ENCODE measurements at places on chromosomes 1 and 21.

DNA sequence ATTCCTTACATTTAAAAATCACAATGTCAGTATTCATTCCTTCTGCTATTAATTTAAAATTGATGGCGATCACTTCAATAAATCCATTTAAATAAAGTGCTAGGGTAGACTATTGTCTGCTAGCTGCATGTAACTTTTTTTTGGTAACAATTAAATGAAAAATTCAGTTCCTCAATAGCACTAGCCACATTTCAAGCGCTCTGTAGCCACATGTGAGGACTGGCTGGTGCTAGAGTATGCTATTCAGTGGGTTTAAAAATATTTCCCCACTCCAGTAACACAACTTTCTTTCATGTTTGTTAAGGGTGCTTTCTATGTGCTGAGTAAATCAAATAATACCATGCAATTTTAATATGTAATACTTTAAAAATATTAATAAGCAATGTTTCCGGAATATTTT, 108.2 kb downstream of the LTN1 start:
- DNase-seq, result no peak

- no peak for DNase-seq
These were observed 9.7 kb upstream of the GBP6 start for GRCh38 chr1:89354205-89354604.

DNA sequence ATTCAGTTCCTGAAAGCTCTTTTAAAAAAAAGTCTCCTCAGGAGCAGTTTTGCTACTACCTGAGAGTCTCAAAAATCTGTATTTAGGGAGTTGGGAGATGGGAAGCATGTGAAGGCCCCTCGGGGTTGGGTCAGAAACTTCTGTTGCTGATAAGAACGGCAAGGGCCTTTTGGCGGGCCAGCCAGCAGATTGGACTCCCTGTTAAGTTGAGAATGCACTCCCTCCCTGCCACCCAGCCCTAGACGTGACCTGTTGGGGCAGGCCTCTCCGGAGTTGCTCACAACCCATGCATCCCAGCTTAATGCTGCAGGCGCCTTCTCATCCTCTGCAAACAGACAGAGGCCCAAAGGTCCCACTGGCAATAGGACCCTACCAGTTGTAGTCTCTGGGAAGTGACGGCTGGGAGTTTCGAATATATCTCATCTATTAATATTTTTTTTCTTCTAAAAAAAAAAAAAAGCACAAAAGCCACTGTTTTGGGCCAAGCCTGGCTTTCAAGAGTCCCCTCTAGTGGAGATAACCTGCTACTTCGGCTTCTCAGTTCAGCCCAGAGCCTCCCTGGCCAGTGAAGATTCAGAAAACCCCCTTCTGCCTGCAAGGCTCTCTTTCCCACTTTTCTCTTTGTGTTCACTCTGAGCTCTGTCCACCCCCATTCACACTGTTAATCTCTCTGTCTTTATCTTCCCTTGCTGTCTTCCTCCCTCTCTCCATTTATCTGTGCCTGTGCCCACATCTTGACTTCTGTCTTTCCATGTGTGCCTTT, 5.3 kb downstream of the PLXNA2 start:
- no peak for DNase-seq

DNA sequence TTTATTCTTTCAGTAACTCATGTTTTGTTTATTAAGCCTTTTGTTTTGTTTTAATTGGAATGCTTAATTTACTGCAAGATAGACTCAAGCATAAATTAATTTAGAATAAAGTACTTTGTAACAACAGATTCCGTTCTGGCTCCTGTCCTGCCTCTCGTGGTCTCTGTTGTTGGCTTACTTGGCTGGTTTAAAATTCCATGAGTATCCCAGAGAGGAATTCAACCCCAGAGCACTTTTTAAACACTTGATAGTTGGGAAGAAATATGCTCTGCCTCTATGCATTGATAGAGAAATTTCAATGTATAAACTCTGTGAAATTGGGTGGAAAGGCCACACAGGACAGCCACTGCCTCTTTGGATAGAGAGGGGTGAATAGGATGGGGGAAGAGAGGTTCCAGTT, 89.7 kb downstream of the ATP5PO start:
- DNase-seq, result no peak

- DNase-seq, result no peak
These were observed 53.1 kb downstream of the MEGF6 start for GRCh38 chr1:3558036-3558726.

DNA sequence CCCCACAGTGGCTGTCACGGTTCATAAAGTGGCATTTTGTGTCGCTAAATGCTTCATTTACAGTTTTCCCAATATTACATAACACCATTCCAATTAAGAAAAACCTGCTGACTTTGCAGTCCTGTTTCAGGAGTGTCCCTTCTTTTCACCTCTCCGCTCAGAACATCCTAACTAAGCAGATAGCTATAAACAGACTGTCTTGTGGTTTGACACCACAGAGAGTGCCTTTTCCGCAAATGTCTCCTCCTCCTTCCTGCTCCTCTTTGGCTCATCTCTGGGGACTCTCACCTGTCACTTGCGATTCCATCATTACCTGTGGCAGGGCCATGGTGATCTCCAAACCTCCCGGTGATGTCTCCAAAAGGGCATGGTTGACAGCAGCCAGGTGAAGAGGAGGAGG, 119.0 kb downstream of the CNIH3 start:
- no peak for DNase-seq

DNA sequence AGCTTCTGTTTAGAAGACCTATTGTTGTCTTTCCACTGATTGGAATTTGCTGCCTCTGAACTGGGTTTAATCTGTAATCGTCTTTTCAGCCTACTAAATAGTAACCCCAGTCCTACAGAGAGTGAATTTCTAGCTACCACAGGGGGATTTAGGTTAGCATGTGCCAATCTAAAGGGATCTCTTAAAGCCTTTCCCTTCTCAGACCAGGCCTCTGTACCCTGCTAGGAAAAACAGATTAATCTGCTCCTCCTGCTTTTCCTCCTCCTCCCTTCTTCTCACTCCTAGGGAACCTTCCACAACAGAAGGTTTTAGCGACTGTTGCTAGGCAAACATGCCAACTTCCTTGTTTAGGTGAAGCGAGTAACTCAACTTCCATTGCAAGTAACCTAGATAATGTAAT, 1.3 kb upstream of the RC3H1 start:
- DNase-seq, result no peak

GRCh38 chr1:50295566-50295965, 127.7 kb downstream of the DMRTA2 start:
- DNase-seq, result no peak

- no peak for DNase-seq
These were observed 155.5 kb upstream of the FGGY start for GRCh38 chr1:59141267-59141863.

- DNase-seq, result peak; percentile 29
These were observed 663 bp downstream of the CAMTA1 start for GRCh38 chr1:6785728-6786505.

DNA sequence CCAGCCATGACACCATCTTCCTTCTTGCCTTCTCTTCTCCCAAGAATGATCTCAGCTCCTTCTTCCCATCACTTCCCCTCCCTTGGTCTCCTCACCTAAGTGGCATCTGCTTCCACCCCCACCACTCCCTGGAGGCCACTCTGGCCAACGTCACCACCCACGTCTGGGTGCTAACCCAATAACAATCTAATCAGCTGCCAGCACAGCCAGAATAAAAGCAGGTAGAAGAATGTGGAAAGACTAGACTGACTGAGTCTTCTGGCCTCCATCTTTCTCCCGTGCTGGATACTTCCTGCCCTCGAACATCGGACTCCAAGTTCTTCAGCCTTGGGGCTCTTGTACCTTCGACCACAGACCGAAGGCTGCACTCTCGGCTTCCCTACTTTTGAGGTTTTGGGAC, 245.3 kb upstream of the CSF3R start:
- no peak for DNase-seq

DNA sequence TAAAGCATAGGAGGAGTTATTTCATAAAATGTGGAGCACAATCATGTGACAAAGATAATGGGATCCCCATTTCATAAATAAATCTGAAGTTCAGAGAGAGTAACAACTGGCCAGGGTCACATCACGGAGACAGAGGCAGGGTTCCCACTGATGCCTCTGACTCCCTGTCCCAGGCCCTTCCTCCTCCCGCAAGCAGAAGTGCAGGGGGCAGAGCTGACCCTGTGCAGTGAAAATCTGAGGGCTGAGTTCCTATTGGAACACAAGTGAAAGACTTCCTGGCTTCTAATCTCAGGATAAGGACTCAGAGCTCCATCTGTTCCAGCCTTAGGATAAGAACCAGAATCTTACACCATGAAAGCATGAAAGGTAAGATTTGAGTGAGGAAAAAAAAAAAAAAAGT, 22.0 kb downstream of the SELL start:
- DNase-seq, result no peak

GRCh38 chr1:175920381-175920780, 177.0 kb upstream of the TNR start:
- no peak for DNase-seq

DNA sequence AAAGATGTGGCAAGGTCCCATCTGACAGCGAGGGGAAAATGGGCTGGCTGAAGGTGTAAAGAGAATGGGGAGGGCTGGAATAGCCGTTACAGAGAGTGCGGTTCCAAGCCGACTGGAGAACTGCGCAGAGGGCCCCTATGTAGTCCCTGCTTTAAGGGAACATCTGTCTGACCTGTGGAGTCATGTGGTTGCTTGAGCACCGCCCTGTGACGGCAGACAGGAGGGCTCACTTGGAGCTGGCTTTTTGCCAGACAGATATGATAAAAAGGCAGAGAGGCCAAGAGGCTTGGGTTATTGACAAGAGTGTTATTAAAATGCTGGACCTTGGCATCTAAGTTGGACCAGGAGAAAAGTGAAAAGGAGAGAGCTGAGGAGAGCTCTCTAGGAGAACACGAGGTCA, 5.9 kb upstream of the PTPRF start:
- no peak for DNase-seq

DNA sequence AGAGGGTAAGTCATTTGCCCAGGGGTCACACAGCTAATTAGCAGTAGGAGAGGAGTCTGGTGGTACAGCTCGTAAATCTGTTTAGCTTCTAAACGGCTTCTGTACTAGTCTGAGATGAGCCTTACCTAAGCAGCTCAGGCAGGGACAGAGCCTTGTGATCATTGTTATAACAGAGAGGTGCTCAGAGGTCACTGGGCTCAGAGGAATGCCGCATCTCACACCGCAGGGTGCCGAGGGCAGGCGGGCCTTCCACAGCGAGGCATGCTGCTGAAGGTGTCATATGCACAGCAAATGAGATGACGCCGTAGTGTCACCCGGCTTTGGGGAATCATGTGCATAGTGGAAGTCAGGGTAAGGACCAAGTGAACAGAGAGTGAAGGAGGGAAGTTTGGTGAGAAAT, 305.2 kb upstream of the FMN2 start:
- no peak for DNase-seq

GRCh38 chr21:14736162-14736561, 190.0 kb upstream of the SAMSN1 start:
- DNase-seq, result no peak

DNA sequence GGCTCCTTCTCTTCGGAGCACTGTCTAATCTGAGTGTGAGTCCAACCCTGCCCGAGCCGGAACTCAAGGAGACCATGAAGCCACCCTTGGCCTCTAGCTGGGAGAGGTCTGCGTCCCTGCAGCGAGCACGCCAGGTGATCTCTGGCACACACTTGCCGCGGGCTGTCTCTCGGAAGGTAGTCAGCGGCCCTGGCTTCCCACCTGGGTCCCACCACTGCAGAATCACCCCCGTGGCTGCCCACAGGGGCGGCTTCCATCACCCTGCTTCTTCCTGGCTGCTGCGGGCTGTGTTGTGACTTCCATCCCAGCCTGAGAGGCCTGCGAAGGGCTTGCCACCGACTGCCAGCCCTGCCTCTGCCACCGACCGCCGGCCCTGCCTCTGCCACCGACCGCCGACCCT, 17.0 kb downstream of the FAAP20 start:
- DNase-seq, result no peak

GRCh38 chr1:9004031-9004699, 22.1 kb downstream of the SLC2A7 start:
- DNase-seq, result no peak

GRCh38 chr21:34514576-34515115, 2.6 kb upstream of the KCNE1 start:
- no peak for DNase-seq

GRCh38 chr1:160411271-160412027, 11.1 kb downstream of the VANGL2 start:
- DNase-seq, result no peak
